GM04504 (cell line): ENCODE measurements at places on chromosomes 13 and 19.

DNA sequence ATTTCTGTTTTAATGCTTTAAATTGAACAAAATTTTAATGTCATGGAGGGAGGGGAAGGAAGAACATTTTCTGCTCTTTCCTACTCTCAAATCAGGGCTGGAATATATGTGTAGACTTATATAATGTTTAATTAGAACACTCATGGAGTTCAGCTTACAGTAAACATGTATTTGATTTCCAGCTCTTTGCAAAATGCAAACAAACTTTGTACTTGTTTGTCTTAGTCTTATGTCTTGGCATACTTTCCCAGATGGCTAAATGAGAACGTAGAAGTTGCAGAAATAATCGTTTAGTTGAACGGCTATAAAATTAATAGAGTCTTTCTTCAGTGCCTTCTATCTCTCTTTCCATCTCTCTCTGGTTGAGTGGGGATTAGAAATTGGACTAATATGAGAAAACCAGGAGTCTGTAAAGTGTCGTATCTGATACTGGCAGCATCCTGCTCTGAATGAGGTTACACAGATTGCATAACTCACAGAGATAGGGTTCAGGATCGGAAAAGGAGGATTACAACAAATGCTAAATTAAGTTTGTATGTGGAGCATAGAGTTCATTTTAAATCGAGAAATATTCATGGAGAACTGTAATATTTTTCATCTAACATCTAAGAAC is 82.3 kb downstream of the FGF9 start:
- no peak for DNase-seq

- no peak for DNase-seq
Measured at GRCh38 chr13:23598369-23598768, 28.2 kb downstream of the TNFRSF19 start.

- DNase-seq = no peak
Measured at GRCh38 chr19:35743640-35744429, 1.4 kb downstream of the U2AF1L4 start.

DNA sequence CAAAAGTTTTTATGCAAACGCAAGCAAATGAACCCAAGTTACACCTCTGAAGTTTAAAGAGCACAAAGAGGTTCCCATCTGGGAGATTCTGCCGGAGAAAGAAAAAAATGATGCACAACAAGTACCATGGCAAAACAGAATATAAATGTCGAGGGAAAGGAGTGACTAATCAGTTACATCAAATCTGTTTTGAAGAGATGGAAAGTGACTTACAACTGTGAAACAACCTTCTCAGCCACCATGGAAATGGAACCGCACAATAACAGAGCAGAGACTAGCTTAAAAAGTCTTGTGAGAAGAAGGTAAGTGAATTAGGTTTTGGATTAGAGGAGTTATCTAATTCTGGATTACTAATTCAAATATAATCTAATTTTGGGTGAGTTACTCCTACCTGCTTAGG is 2.4 kb downstream of the HSPH1 start:
- DNase-seq = no peak
